ENCODE measurements at places on chromosomes 7 and 10. TPM values are rescaled to one million over a fixed set of nuclear protein-coding genes. Genes with fewer than 3 reads are reported as not detected.

Gene SEPTIN7
- 133 TPM for polyA plus RNA-seq

DNA sequence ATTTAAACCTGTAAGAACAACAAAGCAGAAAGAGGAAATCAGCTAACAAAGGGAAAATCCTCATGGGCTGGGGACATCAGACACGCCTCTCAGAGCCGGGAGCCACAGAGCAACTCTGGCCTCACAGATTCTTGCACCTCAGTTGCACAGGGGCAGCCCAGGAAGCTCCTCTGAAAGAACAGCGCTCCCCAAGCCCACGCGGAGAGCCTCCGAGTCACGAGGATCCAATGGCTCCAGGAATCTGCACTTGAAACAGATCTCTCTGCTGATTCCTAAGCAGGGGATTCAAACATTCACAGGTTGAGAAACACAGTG lies 213.2 kb upstream of the MGMT start:
- H3K4me1 ChIP-seq = peaks cover 5% of the 10 kb centered on the region
- no peak for DNase-seq
- no peaks in the 10 kb centered on the region for H3K27me3 ChIP-seq
- H3K27ac ChIP-seq = no peak overlapping the region
- no peak overlapping the region for H3K4me3 ChIP-seq

GRCh38 chr10:3668276-3668965 lies 116.6 kb downstream of the KLF6 start:
- no peak overlapping the region for H3K4me3 ChIP-seq
- no peaks in the 10 kb centered on the region for H3K27me3 ChIP-seq
- H3K4me1 ChIP-seq = peaks cover 3% of the 10 kb centered on the region
- H3K36me3 ChIP-seq = no peaks in the 10 kb centered on the region
- H3K27ac ChIP-seq = no peak overlapping the region
- peak; percentile 81 for DNase-seq

Gene NOS3
- 9.3 TPM for polyA plus RNA-seq

GRCh38 chr10:14173706-14174594 lies 156.8 kb downstream of the FRMD4A start:
- no peaks in the 10 kb centered on the region for H3K36me3 ChIP-seq
- DNase-seq = peak; percentile 66
- peaks cover 48% of the 10 kb centered on the region for H3K27me3 ChIP-seq
- no peak overlapping the region for H3K27ac ChIP-seq

- H3K4me3 ChIP-seq = no peak overlapping the region
- DNase-seq = peak; percentile 56
- H3K36me3 ChIP-seq = peaks cover 8% of the 10 kb centered on the region
Measured at GRCh38 chr10:24513155-24513554, 210.5 kb downstream of the ARHGAP21 start.

Gene ANKRD30A
- not detected for polyA plus RNA-seq

Gene NPSR1
- polyA plus RNA-seq = not detected

Gene OR2A42
- 0.02 TPM for polyA plus RNA-seq

Gene FEZF1
- 0.04 TPM for polyA plus RNA-seq

DNA sequence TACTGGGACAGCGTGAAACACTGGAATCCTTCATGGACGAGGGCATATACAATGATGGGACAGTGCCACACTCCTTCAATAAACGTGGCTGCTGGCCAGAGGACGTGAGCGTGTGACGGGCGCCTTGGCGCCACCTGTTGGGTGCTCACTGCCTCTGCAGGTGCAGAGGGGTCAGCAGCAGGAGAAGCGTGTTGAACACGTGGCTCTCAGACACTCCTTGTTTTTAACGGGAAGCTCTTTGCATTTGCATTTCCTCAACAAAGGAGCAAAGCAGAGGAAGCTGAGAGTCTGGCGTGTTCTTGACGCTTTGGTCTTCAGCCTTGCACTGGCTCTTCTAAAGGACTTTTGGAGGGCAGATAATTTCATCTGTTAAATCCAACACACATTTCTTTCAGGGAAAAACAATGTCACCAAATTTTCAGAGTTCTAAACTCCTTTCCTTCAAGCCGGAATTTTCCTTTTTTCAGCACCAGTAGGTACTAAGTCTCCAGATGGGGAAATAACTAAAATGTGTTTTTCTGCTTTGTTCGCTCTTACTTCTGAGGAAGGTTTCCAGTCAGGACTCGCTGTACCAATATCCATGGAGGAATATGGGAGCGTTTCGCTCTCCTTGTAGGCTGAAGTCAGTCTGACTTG lies 2.9 kb upstream of the GET4 start:
- H3K27ac ChIP-seq = peak overlapping the region; percentile 54
- DNase-seq = peak; percentile 80
- H3K36me3 ChIP-seq = peaks cover 3% of the 10 kb centered on the region
- no peak overlapping the region for H3K4me3 ChIP-seq
- H3K27me3 ChIP-seq = no peaks in the 10 kb centered on the region
- peaks cover 14% of the 10 kb centered on the region for H3K4me1 ChIP-seq

DNA sequence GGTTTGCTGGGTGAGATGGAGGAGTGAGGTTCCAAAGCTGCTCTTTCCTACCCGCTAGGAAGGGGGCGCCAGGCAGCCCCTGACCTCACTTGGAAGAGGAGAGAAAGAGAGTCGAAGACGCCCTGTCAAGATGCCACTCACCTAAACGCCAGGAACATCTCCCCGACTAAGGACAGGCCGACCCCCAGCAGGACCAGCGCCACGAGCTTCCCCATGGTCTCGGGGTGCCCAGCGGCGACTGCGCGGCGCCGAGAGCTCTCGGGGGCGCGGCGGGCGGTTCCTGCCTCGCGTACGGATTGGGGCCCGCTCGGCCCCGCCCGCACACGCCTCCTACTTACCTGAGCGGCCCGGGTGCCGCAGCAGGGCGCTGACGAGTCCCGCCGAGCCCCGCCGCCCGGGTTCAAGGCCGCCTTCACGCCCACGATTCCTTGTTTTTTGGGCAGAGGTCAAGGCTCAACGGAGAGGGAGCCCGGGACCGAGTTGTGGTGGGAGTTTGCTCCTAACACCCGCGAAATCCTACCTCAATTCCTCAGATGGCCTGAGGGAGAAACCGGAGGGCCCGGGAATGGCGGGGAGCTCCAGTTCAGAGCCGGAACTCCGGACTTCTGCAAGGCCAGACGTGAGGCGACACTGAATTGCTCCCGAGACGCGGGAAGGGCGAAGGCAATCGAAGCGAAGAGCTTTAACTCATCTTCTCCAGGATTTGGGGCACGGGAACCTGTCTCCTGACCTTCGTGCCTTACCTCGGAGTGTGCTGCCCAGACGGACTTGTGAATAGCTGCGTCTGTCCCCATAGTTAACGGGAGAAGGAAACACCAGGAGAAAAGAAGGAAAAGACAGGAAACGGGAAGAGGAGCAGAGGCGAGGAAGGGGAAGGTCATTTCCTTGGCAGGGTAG lies at the start of gene PON3:
Gene PON3 (minus strand): TSS at position 240 of the 897 bp plus-strand sequence. CDS start 25 bp downstream, at position 215.
- no peaks in the 10 kb centered on the region for H3K27me3 ChIP-seq
- H3K27ac ChIP-seq = peak within 1 kb of the TSS; percentile 78
- DNase-seq = peak; percentile 45
- peaks cover 7% of the 10 kb centered on the region for H3K4me1 ChIP-seq
- H3K36me3 ChIP-seq = no peaks in the 10 kb centered on the region

- H3K4me3 ChIP-seq = peak overlapping the region; percentile 80
- H3K27ac ChIP-seq = peak overlapping the region; percentile 91
- peaks cover 3% of the 10 kb centered on the region for H3K4me1 ChIP-seq
- DNase-seq = no peak
Measured at GRCh38 chr7:140673774-140674155, 1.0 kb downstream of the ADCK2 start.

- no peak overlapping the region for H3K4me3 ChIP-seq
- H3K27ac ChIP-seq = no peak overlapping the region
- H3K27me3 ChIP-seq = no peaks in the 10 kb centered on the region
- peaks cover 13% of the 10 kb centered on the region for H3K4me1 ChIP-seq
Measured at GRCh38 chr10:31578181-31578852, 259.3 kb downstream of the ZEB1 start.

GRCh38 chr7:18003286-18003994 lies 24.2 kb downstream of the PRPS1L1 start:
- DNase-seq = no peak
- H3K27ac ChIP-seq = no peak overlapping the region
- H3K4me3 ChIP-seq = no peak overlapping the region

- H3K4me3 ChIP-seq = no peak overlapping the region
- no peak for DNase-seq
- peaks cover 2% of the 10 kb centered on the region for H3K27me3 ChIP-seq
- H3K4me1 ChIP-seq = no peaks in the 10 kb centered on the region
- H3K36me3 ChIP-seq = no peaks in the 10 kb centered on the region
- no peak overlapping the region for H3K27ac ChIP-seq
Measured at GRCh38 chr10:71008150-71008549, 119.8 kb upstream of the PCBD1 start.

DNA sequence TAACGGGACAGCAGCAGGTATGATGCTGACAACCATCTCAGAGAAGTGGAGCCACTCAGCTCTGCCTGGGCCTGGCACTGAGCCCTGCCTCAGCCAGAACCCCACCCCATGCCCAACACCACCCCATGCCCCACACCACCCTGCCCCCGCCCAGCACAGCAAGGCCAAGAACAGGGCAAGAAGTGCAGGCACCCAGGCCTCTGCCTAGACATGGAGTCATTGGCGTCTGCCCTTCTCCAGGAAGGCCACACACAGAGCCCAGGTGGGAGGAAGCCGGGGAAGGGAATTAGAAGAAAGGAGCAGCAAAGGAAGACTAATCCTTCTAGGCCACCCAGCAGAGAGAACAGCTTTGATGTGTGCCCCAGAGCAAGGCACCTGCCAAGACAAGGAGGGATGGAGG lies 18.9 kb downstream of the CAMK2G start:
- peaks cover under 1% of the 10 kb centered on the region for H3K36me3 ChIP-seq
- H3K27me3 ChIP-seq = no peaks in the 10 kb centered on the region
- H3K27ac ChIP-seq = no peak overlapping the region
- peaks cover 8% of the 10 kb centered on the region for H3K4me1 ChIP-seq
- no peak overlapping the region for H3K4me3 ChIP-seq

- no peaks in the 10 kb centered on the region for H3K36me3 ChIP-seq
- H3K4me3 ChIP-seq = no peak overlapping the region
- no peaks in the 10 kb centered on the region for H3K4me1 ChIP-seq
- H3K27ac ChIP-seq = no peak overlapping the region
Measured at GRCh38 chr7:86961686-86962085, 97.8 kb downstream of the ELAPOR2 start.

DNA sequence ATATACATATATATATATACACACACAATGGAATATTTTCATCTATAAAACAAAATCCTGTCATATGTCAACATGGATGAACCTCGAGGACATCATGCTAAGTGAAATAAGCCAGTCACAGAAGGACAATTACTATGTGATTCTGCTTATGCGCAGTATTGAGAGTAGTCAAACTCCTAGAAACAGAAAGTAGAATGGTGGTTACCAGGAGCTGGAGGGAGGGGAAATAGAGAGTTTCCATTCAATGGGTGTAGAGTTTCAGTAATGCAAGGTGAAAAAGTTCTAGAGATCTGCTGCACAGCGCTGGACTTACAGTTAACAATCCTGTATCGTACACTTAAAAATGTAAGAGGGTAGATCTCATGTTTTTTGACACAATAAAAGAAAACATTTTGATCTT lies 181.9 kb downstream of the CDCA7L start:
- H3K27me3 ChIP-seq = no peaks in the 10 kb centered on the region
- no peak for DNase-seq
- H3K4me1 ChIP-seq = peaks cover 3% of the 10 kb centered on the region
- no peaks in the 10 kb centered on the region for H3K36me3 ChIP-seq
- no peak overlapping the region for H3K27ac ChIP-seq

Gene AVL9
- 9.7 TPM for polyA plus RNA-seq

GRCh38 chr7:15593382-15593781 lies 31.6 kb upstream of the AGMO start:
- no peak overlapping the region for H3K4me3 ChIP-seq
- no peaks in the 10 kb centered on the region for H3K27me3 ChIP-seq
- H3K27ac ChIP-seq = no peak overlapping the region
- DNase-seq = no peak
- H3K4me1 ChIP-seq = no peaks in the 10 kb centered on the region

- H3K27ac ChIP-seq = no peak overlapping the region
- H3K4me1 ChIP-seq = no peaks in the 10 kb centered on the region
- H3K27me3 ChIP-seq = peaks cover 73% of the 10 kb centered on the region
- H3K4me3 ChIP-seq = no peak overlapping the region
Measured at GRCh38 chr10:8065651-8066050, 11.2 kb downstream of the GATA3 start.

GRCh38 chr10:112803961-112804401 lies 146.1 kb upstream of the TCF7L2 start:
- no peak for DNase-seq
- H3K4me1 ChIP-seq = no peaks in the 10 kb centered on the region
- no peak overlapping the region for H3K27ac ChIP-seq
- no peaks in the 10 kb centered on the region for H3K36me3 ChIP-seq
- H3K27me3 ChIP-seq = no peaks in the 10 kb centered on the region

Data from lung (tissue), 17 donors.